GM12892 (cell line): ENCODE measurements at places on chromosomes 1 and 21.

DNA sequence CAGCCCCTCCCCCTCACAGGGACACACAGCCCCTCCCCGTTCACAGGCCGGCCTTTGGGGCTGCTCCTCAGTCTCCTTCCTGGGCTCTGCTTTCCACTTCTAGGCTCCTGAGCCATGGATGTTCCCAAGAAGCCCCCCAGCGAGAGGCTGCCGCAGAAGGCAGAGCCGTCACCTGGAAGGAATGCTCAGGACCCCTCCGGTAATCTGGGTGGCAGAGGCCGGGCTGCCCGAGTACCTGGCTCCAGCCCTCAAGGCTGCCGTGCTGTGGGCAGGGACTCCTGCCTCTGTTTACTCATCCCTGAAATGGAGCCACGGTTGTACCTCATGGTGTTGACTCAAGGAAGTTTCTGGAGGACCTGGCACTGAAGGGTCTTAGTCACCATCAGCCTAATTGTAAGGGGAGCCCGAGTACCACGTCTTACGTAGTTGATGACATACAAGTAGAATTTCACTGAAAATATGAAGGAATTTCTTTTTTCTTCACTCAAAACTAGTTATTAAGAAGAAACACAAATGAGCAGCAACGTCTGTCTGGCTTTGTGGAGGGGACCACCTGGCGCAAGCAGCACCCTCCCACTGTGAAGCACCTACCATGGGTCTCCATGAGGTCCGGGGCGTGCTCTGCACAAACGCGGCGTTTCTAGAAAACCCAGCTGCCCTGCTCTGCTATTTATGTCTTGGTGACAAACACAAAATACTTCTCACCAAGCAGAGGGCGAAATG is 33.7 kb downstream of the PRDM15 start:
- DNase-seq: no peak

GRCh38 chr1:9850442-9851162 is 26.8 kb upstream of the CLSTN1 start:
- DNase-seq: no peak

DNA sequence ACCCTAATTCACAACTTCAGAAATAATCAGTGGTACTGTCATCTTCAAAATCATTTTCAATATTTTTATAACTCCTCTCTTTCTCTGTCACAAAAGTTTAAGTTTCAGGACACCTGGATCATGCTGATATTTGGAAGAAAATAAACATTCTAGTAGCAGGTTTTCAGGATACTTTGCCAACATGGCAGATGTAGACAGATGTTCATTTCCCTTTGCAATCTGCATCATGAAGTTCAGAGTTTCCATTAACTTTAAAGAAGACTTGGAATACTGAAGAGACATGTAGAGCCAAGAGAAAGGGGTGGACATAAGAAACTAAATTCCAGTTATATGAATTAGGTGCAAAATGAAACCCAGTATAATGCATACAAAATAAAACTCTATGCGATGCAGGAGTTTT is 218.1 kb downstream of the USH2A start:
- no peak for DNase-seq

DNA sequence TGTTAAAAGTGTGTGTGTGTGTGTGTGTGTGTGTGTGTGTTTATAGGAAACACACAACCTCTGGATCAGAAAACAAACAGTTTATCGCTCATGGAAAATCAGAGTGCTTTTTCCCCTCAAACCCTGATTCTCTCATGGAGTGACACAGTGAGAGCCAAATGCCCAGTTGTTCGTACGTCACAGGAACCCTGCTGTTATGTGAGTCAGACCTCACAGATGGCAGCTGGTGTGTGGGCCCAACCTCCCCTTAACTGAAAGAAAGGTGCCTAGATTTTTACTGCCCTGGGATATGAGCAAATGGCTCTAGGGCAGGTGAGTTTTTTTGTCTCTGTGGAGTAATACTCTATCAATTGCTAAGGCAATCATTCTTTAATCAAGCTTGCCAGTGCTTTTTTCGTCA is 1788.1 kb downstream of the BRINP3 start:
- DNase-seq: no peak

DNA sequence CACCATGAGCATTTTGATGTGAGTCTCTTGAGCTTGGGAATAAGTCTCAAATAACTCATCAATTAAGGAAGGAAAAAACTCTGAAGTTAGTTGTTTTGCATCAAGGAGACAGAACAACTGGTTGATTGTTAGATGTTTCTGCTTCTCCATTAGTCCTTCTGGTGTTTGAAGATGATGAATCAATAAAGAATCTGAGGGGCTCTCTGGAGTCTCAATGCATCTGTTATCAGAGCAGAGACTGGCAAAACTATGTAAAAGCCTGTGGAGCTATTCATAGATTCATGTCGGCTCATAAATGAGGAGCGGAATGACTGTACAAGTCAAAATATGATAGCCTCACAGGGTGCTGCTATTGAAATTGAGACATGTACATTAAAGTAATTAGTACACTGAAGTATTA is 73.3 kb upstream of the ZC3H11B start:
- DNase-seq: no peak

DNA sequence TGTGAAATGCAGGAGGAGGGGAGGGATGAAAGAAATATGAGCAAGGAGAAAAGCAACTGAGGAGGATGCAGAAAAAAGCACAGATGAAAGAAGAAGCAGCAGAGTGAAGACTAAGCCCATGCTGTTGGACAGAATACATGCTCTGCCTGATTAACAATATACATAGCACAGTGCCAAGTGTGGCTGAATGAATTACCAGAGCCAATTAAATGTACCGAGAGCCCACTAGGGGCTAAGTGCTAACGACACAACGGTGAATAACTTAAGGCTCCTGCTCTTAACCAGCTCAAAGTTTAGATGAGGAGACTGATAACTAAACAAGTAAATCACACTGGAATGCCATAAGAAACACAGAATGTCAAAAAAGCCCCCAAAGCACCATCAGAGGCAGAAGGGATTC is 15.6 kb downstream of the CADM3 start:
- DNase-seq: no peak

DNA sequence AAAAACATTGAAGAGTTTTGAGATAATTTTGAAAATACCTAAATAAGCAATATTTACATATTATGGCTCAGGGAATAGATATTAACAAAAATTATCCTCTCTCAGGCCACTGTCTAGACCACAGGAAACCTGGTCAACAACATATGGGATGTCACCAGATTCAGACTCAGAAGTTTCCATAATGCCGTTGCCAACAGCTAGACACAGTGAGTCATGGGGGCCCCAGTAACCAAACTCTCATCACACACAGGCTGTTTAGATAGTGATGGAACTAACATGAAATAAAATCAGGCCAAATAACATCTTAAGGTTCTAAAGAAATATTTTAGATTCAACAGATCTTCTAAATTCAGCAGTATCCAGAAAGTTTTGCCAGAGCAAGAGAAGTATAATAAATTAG is 681.7 kb upstream of the ADAMTS5 start:
- no peak for DNase-seq

- no peak for DNase-seq
Observed at GRCh38 chr1:84143796-84144565, at the start of gene PRKACB. Gene PRKACB (plus strand): TSS chr1:84144271. CDS start chr1:84144362, 91 bp downstream.

- DNase-seq: no peak
Observed at GRCh38 chr21:33655588-33656221, 13.4 kb downstream of the ITSN1 start.

GRCh38 chr1:13820055-13820454 is 120.1 kb downstream of the PRDM2 start:
- DNase-seq: no peak

GRCh38 chr1:42923367-42924081 is 35.1 kb downstream of the SLC2A1 start:
- DNase-seq: no peak

- DNase-seq: peak; percentile 28
Observed at GRCh38 chr1:152654110-152654509, 9.1 kb upstream of the LCE2D start.

DNA sequence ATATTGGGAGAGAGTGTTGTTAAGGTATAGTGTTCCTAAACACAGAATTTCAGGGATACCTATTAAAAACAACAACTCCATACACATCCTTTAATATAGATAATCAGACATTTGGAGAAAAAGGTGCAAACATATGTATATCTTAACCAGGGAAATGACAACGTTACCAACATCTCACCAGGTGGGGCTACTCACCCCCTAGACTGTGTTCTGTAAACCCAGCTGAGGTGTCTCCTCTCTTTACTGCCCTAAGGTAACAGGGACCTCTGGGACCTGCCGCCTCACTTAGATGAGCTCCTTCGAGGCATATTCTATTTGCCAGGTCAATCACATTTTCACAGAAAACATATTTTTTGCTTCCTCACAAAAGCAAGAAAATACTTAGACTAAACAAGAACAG is 13.4 kb downstream of the RRAGC start:
- no peak for DNase-seq

GRCh38 chr21:37196847-37197246 is 70.3 kb downstream of the VPS26C start:
- DNase-seq: no peak

GRCh38 chr1:11764115-11764514 is 2.1 kb downstream of the C1orf167 start:
- no peak for DNase-seq

- DNase-seq: no peak
Observed at GRCh38 chr1:244180256-244180655, 129.2 kb downstream of the ZBTB18 start.

DNA sequence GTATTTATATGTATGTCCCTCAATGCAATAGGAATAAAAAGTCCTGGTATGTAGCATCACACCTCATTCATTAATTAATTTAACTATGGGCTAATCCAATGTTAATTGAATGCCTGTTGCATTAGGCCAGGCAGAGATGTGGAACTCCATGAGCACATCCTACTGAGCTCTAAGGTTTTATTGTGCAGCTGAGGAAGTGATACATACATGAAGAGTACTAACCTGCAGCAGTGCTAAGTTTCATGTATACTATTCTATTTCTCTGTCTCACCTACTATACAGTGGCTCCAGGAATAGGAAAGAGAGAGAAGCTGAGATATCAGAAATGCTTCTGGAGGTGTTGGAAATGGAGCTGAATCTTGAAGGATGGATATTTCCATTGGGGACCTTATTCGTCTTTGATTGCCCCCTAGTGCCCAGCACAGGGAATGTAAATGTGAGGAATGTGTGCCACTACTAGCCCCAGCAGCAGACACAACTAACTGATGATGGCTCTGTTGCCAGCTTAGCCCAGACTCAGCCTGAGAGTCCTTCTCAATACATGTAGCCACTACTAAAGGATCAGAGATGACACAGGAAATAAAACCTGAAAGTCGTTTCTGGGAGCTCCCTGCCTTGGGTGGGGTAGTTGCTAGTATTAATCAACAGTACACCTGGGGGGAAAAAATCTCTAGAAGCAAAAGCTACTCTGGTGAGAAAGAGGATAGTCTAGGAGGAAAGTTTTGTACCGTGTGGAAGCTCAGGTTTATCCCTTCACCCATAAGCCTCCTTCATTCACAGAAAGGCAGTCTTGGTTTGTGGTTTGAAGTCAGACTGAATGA is 173.3 kb upstream of the FOXD3 start:
- DNase-seq: no peak

GRCh38 chr1:26320896-26321295 is 3.1 kb downstream of the CD52 start:
- DNase-seq: no peak

- no peak for DNase-seq
Observed at GRCh38 chr21:36959020-36959835, 7.2 kb downstream of the HLCS start.

DNA sequence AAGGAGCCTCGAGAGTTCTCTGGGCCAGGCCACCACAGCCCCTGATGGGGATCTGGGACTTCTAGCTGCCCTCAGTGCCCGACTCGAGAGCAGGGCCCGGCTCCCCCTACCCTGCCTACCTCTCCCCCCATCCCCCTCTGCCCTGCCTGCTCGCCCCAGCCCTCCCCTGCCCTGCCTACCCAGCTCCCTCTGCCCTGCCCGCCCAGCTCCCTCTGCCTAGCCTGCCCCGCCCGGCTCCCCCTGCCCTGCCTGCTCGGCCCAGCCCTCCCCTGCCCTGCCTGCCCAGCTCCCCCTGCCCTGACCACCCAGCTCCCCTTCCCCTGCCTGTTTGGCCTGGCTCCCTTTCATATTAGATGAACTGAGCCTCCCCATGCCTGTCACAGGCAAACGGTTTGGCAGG is 117.4 kb upstream of the TMEM51 start:
- no peak for DNase-seq

DNA sequence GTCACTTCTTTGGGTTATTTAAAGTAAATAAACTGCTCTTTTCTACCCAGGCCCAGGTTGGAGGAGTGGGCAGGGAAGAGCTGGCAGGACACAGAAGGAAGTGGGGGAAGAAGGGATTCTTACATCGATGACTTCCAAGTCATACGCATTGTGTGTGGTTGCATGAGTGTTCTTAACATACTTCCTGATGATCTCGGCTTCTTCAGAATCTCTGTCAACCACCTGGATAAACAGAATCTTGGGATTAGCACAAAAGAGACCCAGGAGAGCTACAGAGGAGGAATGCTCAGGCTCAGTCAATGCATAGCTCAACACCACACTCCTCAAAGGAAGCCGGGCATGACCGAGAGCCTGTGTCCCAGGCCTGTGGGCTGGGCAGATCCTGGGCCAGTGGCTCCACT is 42.1 kb downstream of the PARP1 start:
- no peak for DNase-seq

- DNase-seq: no peak
Observed at GRCh38 chr1:15064217-15064929, 89.2 kb upstream of the TMEM51 start.

- DNase-seq: no peak
Observed at GRCh38 chr1:225919906-225920305, 4.1 kb downstream of the PYCR2 start.

- DNase-seq: no peak
Observed at GRCh38 chr1:173554541-173555250, 48.2 kb downstream of the SLC9C2 start.

DNA sequence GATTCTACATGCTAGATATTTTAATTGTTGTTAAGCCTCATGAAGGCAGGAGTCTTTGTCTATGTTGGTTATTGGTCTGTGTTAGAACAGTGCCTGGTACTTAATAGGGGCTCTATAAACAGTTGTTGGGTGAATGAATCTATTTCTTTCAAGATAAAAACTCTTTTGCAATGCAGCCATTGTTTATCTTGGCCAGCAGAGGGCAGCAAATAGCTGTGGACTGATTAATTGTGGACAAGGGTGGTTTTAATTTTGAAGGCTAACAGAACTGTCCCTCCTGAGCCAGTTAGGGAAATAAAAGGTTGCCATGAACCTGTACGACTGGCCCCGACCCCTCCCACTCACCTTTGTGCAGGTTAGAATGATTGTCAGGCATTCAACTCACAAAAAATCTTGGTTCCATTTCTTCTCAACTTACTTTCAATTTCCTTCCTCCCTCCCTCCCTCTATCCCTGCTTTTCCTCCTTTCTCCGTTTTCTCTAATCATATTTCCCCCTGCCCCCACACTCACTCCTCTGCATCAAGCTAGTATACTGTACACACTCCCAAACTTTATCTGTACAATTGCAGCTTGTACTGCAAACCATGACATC is 66.3 kb upstream of the DIRAS3 start:
- peak; percentile 12 for DNase-seq

- DNase-seq: no peak
Observed at GRCh38 chr1:195738966-195739650, 869.1 kb downstream of the KCNT2 start.

GRCh38 chr1:232863544-232864275 is 58.5 kb downstream of the MAP10 start:
- no peak for DNase-seq

GRCh38 chr1:175005085-175005783 is 5.5 kb downstream of the CACYBP start:
- no peak for DNase-seq
